Activated CD4-positive, alpha-beta memory T cell treated with anti-CD3 and anti-CD28 coated beads, Interleukin-2, amount 10 ng/mL, durations not matched to agents 7 days and 5 days (primary cell): ENCODE measurements at places on chromosomes 3 and 15. TPM values are rescaled to one million over a fixed set of nuclear protein-coding genes. Genes with fewer than 3 reads are reported as not detected.

DNA sequence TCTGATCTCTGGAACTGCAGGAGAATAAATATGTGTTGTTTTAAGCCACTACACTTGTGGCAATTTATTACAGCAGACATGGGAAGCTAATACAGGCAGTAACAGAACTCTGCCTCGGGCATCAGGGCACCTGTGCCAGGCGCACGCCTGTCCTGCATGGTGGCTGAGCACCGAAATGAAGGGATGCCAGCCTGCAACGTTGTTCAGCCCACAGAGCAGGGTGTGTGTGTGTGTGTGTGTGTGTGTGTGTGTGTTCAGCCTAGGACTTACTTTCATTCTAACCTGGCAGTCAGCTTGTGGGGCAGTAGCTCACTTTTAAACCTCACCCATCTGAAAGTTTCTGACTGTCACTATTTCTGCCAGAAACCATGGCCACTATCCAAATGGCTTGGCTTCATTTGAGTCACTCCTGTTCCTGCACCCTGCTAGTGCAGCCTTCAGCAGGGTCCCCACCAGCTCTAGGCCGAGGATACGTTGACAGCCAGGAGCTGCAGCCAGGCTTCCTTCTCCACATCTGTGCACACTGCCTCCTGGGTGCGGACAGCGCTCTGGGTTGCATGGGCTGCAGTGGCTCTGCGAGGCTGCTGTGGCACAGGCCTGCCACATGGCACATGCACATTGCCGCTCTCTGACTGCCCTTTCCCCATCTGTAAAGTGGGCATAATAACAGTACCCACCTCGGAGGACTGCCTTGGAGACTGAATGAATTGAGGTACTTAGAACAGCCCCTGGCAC, 4.5 kb downstream of the UROC1 start:
- H3K27me3 ChIP-seq: no peaks in the 10 kb centered on the region
- H3K4me1 ChIP-seq: no peaks in the 10 kb centered on the region
- DNase-seq: no peak
- no peaks in the 10 kb centered on the region for H3K36me3 ChIP-seq
- H3K4me3 ChIP-seq: no peak overlapping the region

GRCh38 chr15:67036775-67037555, 28.4 kb upstream of the SMAD3 start:
- no peak overlapping the region for H3K4me3 ChIP-seq
- H3K27ac ChIP-seq: no peak overlapping the region
- H3K4me1 ChIP-seq: peaks cover 13% of the 10 kb centered on the region
- H3K36me3 ChIP-seq: no peaks in the 10 kb centered on the region
- no peak for DNase-seq

GRCh38 chr3:141094790-141095545, 43.8 kb downstream of the SPSB4 start:
- no peaks in the 10 kb centered on the region for H3K36me3 ChIP-seq
- H3K27ac ChIP-seq: no peak overlapping the region

Gene SEMA3G
- total RNA-seq: 0.20 TPM

- H3K4me1 ChIP-seq: peaks cover 36% of the 10 kb centered on the region
- H3K4me3 ChIP-seq: no peak overlapping the region
- peak; percentile 66 for DNase-seq
- H3K27me3 ChIP-seq: no peaks in the 10 kb centered on the region
- no peak overlapping the region for H3K27ac ChIP-seq
- H3K36me3 ChIP-seq: no peaks in the 10 kb centered on the region
Observed at GRCh38 chr15:88897456-88898194, 2.3 kb upstream of the HAPLN3 start.

Gene ALG3
- total RNA-seq: 33.3 TPM

- H3K27me3 ChIP-seq: no peaks in the 10 kb centered on the region
- no peak overlapping the region for H3K27ac ChIP-seq
- no peaks in the 10 kb centered on the region for H3K4me1 ChIP-seq
- H3K4me3 ChIP-seq: no peak overlapping the region
Observed at GRCh38 chr15:27062951-27063350, 92.0 kb downstream of the GABRG3 start.

DNA sequence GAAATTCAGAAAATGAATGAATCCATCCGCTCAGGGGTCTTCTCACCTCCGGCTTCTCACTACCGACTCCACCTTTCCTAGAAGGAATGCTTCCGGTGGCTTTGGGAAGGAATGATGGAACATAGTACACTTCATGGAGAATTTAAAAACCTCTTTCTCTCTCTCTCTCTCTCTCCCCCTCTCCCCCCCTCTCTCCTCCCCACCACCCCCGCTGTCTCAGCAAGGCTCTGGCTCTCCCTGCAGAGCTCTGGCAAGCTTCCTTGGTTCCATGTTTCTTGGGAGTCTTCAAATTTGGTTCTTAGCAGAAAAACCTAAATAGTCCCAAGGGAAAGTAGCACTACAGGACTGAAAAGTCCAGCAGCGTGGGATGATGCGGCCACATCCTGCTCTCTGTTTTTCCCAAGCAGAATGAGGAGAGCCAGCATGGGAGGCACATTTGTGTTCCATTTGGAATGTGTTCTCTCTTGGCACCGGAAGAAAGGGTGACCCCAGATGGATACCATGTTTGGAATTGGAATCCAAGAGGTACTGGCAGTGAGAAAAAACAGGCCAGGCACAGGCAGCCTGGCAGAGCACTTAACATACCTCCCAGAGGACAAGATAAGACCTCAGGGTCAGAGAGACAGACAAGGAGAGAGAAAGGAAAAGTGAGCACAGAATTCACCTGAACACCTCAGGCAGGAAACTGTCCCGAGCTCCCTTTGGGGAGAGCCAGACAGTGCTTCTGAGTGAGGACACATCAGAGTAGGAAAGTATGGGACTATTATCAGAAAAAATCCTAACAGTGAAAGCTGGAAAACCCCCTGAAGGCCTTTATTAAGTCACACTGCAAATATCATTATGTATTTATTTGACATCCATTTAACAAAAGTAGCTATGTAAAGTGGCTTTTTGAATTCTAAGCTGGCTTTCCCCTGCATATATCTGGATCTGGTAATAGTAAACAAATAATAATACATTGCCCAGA, at the start of gene POPDC2:
POPDC2 (minus strand) TSS at position 116 of the 967 bp plus-strand sequence. CDS start 166 bp downstream, outside the sequence.
- H3K4me3 ChIP-seq: no peak within 1 kb of the TSS
- H3K36me3 ChIP-seq: peaks cover 5% of the 10 kb centered on the region
- H3K4me1 ChIP-seq: peaks cover 18% of the 10 kb centered on the region
- no peaks in the 10 kb centered on the region for H3K27me3 ChIP-seq
- no peak for DNase-seq
- no peak within 1 kb of the TSS for H3K27ac ChIP-seq

Gene CPN2
- not detected for total RNA-seq

Gene GOLGA8S
- total RNA-seq: 0.33 TPM

DNA sequence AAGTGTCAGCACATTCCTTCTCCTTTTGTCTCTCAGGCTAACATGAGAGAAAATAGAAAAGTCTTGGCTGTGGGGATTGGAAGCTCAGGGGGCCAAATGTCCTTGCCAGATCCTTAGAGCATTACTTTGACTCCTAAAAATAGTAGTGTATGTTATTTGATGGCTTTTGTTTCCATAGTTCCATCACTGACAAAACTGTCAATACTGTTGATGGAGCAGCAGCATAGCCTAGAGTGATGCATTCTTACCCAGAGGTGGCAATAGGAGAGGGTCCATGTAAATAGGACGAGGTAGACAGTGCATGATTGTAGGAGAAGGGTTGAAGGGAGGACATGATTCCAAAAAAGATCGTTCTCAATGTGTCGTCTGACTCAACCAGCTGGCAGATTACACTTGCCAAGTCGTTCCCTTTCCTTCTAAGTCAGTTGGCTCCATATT, 282.7 kb upstream of the TPRG1 start:
- no peaks in the 10 kb centered on the region for H3K27me3 ChIP-seq
- no peak for DNase-seq
- H3K36me3 ChIP-seq: peaks cover 4% of the 10 kb centered on the region
- no peak overlapping the region for H3K27ac ChIP-seq
- no peak overlapping the region for H3K4me3 ChIP-seq

Gene DUOXA2
- total RNA-seq: not detected

- H3K4me1 ChIP-seq: peaks cover 37% of the 10 kb centered on the region
- peak overlapping the region; percentile 4 for H3K4me3 ChIP-seq
- H3K27ac ChIP-seq: peak overlapping the region; percentile 86
- H3K36me3 ChIP-seq: no peaks in the 10 kb centered on the region
- no peaks in the 10 kb centered on the region for H3K27me3 ChIP-seq
Observed at GRCh38 chr15:68209735-68210408, 4.7 kb upstream of the CALML4 start.

Gene NR2E3
- not detected for total RNA-seq

DNA sequence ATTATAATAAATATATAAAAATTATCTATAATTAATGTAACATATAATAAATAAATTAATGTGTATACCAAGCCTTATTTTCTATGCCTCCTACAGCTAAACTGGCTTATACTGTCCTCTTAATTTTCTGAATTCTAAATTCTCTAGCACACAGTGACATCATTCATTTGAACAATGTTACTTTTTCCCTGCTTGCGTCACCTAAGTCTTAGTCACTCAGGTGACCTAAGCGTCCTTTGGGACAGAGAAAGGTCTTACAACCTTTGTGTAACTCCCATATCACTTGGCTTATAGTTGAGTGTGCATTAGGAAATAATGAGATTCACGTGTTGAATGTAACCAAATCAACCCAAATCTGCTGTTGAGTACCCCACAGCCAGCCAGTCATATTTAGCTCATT, 48.5 kb upstream of the KCNMB2 start:
- no peaks in the 10 kb centered on the region for H3K4me1 ChIP-seq
- H3K27me3 ChIP-seq: no peaks in the 10 kb centered on the region
- no peak overlapping the region for H3K4me3 ChIP-seq
- DNase-seq: no peak
- H3K27ac ChIP-seq: no peak overlapping the region
- H3K36me3 ChIP-seq: no peaks in the 10 kb centered on the region

- no peak for DNase-seq
- H3K27me3 ChIP-seq: peaks cover 2% of the 10 kb centered on the region
- no peak overlapping the region for H3K4me3 ChIP-seq
- no peak overlapping the region for H3K27ac ChIP-seq
- no peaks in the 10 kb centered on the region for H3K4me1 ChIP-seq
Observed at GRCh38 chr3:134993011-134993410, 198.0 kb downstream of the EPHB1 start.

Gene CCK
- not detected for total RNA-seq

DNA sequence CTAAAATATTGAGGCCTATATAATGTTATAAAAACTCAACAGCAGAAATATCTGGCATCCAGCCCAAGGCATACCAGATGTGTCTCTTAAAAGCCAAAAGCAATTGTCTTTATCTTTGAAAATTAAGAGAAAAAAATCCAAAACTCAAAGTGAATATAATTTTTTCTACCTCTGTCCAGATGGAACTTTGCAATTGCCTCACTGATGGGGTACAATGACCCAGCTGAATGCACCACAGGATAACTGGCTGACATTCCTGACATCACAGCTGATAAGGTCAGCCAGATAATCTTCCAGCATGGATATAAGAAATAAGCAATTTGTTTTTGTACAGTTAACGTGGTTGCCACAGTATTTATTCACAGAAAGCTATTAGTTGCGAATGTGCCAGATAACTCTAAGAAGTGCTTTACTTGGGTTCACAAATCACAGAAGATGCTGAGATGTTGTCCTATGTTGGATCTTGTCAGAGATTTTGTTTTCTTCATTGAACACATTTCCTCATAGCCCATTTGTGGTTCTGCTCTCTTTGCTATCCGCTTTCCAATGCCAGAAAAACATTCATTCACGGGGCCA, 566.9 kb upstream of the CCDC54 start:
- H3K4me3 ChIP-seq: no peak overlapping the region
- H3K4me1 ChIP-seq: no peaks in the 10 kb centered on the region
- H3K27ac ChIP-seq: no peak overlapping the region
- no peaks in the 10 kb centered on the region for H3K27me3 ChIP-seq
- no peaks in the 10 kb centered on the region for H3K36me3 ChIP-seq

DNA sequence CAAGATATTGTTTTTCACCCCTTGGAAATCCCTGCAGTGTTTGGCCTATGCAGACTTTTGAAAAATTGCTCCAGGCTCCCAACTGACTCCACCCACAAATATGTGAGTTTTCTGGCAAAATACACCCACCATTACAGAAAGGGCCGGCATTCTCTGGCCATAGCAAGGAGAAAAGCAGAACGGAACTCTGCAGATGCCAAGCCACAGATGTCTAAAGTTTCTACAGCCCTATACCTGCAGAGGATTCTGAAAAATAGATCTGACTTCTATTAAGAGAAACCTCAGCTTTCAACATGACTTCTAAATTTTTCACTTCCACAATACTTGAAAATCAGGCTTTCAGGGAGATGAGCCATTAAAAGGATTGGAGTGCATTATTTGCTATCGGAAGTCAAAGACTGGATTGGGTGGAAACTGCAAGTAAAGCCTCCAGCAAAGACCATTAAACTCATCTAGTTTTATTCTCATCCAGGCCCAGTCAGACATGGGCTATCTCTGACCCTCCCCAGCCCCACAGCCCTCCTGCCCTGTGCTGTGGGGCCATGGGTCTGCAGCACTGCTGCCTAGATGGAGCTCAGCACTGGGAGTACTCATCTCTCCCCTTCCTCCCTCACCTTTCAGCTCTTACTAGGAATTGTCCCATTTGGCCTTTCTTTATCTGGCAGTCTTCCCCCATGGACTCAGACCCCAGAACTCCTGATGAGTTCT, 243.1 kb upstream of the GOLGA6L4 start:
- no peaks in the 10 kb centered on the region for H3K4me1 ChIP-seq
- no peak for DNase-seq
- no peaks in the 10 kb centered on the region for H3K36me3 ChIP-seq
- H3K27ac ChIP-seq: no peak overlapping the region
- H3K4me3 ChIP-seq: no peak overlapping the region
- H3K27me3 ChIP-seq: no peaks in the 10 kb centered on the region

DNA sequence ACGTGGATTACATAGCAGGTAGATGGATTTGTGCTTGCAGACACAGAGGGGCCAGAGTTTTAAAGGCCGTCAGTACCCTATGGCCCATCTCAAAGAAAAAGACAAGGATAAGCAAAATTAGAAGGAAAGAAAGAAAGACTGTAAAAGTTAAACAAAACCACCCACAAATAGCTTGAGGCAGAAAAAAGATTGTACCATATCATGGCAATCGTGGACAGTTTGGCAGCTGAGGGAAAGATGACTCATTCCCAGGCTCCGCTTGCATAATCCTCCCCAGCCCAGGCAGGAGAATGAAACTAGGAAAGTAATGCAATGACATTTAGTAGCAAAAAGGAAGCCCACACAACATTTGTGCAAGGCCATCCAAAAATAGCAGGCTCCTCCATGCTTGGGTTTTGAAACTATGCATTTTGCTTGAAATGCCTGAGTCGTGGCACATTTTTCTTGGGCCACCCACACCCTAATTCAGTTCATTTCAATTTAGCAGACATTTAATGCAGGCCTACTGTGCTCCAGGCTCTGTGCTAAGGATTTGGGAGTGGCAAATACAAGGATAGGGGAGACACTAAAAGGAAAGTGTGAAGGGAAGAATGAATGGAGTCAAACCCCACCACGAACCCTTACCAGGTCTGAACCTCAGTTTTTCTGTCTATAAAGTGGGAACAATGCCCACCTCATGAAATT, 40.9 kb upstream of the SMAD3 start:
- peak; percentile 24 for DNase-seq
- peaks cover 21% of the 10 kb centered on the region for H3K4me1 ChIP-seq
- peaks cover 18% of the 10 kb centered on the region for H3K27me3 ChIP-seq
- no peak overlapping the region for H3K27ac ChIP-seq

GRCh38 chr3:154089421-154090420, 31.5 kb upstream of the ARHGEF26 start:
- no peaks in the 10 kb centered on the region for H3K36me3 ChIP-seq
- H3K4me1 ChIP-seq: no peaks in the 10 kb centered on the region
- no peaks in the 10 kb centered on the region for H3K27me3 ChIP-seq
- H3K27ac ChIP-seq: no peak overlapping the region
- DNase-seq: no peak

Gene IGSF10
- not detected for total RNA-seq
